Transverse colon (tissue), 4 donors: ENCODE measurements at places on chromosomes 4 and X. TPM values are rescaled to one million over a fixed set of nuclear protein-coding genes. Genes with fewer than 3 reads are reported as not detected.
A peak's percentile ranks its signal among the peaks of the same experiment; 100 is the strongest.

- no peak for DNase-seq
Measured at GRCh38 chrX:53184836-53185235, 40.2 kb downstream of the KDM5C start.

GRCh38 chr4:33724685-33725084 is 2519.6 kb downstream of the ARAP2 start:
- no peak for DNase-seq

GRCh38 chr4:152352622-152353116 is 183.2 kb downstream of the FBXW7 start:
- DNase-seq = peak; percentile 19

RXFP1 gene
- total RNA-seq = not detected

SATL1 gene
- total RNA-seq = not detected

DNA sequence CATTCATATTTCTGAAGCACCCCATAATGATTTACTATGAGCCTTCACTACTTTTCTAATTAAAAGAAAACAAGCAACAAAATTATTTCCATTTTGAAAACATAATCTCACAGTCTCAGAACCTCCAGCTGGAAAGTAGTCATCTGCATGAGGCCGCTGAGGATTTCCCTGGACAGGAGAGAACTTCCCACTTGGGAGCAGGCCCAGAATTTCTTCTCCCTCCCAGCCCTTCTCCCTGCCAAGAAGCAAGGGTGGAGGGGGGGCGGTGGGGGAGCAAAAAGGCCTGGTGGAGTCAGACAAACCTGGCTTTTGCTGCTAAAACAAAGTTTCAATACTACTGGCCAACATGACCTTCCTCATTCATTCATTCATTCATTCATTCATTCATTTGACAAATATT is 167.3 kb downstream of the PJA1 start:
- DNase-seq = peak; percentile 31

DNA sequence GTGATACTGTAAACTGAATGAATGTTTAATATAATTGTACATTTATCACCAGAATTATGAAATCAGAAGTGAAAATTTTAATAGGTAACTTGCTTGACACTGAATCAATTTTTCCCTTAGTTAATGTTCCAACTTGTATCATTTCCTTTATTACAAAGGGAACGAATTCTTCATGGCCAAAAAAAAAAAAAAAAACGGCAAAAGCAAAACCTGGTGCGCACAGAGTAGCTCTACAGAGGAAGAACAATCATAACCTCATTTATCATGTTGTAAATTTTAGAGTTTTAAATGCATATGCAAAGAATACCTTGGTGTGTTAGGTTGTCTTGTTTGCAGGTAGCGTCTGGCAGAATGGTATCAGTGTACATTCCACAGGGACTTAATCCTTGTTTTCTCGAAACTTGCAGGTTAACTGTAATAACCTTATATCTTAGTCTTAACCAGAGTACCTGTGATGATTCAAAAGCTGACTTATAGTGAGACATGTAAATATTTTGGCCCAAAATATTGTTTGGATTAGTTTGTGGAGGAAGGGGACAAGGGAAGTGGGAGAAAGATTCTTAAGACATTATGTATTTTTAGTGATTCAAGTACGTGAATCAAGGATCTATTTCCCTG is 70.0 kb downstream of the NPNT start:
- no peak for DNase-seq

GPR143 gene
- total RNA-seq = not detected

DNA sequence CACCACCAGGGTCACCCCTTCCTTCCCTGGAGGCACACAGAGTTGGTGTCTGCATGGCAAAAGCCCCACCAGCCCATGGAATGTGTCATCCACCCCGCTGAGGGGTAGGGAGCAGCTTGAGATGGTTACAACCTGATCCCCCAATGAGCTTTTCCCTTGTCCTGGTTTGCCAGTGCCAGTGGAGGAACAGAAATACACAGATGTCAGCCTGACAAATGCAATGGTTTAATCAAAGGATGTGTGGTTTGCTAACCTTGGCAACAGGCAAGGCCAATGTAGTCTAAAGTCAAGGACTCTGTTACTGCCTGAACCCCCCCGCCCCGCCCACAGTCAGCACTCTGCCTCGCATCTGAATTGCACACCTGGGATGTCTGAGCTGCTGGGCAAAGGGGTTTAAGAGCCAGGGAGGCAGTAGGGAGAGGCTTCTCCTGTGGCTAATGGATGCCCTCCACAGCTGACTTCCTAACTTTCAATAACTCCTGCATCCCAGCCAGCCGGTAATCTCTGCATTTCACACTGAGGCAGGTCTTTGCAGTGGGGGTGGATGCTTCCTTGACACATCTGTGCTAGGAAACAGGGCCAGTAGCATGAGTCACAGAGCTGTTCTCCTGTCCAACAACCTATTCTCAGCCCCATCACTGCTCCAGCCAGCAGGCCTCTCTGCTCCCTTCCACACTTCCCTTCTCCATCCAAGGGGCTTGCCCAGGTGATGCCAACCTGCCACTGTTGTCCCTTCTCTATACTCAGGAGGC is 137.5 kb downstream of the AMMECR1 start:
- no peak for DNase-seq

ARHGAP36 gene
- total RNA-seq = not detected

NLGN3 gene
- total RNA-seq = 0.40 TPM

DNA sequence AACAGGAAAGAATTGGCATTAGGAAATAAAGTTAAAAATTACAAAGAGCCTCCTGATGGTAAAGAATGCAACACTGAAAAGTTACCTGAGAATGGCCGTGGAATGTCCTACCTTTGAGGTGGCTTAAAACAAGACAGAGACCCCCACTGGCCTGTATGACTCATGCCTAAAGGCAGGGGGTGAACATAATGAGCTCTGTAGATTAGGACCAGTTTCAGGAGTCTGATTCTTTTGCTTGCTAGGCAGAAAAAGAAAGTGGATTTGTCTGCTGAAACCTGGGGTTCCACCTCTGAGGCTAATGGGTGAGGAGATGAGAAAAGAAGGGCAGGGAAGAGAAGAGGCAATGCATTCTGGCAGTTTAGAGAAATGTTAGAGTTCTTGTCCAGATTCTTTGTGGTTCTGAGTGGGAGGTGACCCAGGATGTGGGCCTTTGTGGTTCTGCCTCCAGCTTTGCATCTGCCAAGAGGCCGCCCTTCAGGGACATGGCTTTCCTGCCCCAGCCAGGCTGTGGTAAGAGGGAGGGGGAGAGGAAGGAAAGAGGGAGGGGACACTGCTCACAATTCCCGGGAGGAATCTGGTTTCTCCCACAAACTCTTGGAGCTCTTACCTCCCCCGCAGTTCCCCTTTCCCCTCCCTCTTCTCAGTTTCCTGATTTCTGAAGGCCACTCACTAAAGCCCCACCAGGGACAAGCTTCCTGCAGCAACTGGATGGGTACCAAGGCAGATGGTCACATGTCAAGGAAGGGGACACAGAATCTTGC is 109.6 kb downstream of the EFNB1 start:
- peak; percentile 4 for DNase-seq

PWWP3B gene
- 0.16 TPM for total RNA-seq

FANCB gene
- total RNA-seq = not detected

DNA sequence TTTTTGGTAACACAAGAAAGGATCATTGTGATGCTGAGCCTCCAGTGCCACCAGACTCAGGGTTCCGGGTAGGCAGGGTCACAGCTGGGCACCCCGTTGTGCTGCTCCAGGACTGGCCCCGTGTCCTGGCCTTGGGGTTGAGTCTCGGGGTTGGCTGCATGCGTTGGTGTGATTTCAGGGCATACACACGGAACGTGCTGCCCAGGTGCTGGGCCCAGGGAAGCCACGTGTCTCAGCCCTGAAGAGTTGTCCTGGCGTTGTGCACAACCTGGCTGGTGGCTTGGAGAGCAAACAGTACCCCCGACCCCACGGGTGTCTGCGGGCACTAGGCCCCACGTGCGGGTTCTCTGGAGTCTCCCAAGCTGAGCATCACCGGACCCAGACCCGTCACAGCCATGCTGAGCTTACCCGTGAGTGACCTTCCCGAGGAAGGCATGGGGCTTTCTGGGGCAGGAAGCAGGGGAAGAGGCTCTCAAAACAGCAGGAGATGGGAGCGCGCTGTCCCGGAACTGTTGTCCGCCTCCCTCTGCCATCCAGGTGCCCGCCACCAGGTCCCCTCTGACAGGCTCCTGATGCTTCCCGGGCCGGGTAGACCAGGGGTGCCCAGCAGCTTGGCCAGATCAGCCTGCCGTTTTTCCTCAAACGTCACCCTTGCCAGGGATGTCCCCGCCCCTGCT is 66.1 kb upstream of the ENPP6 start:
- peak; percentile 27 for DNase-seq

TEX13B gene
- not detected for total RNA-seq

CITED1 gene
- not detected for total RNA-seq

MAGEB2 gene
- not detected for total RNA-seq

UCP1 gene
- total RNA-seq = not detected

- DNase-seq = no peak
Measured at GRCh38 chr4:177957596-177958360, 515.5 kb upstream of the AGA start.

GRCh38 chrX:19673375-19674040 is 158.2 kb upstream of the MAP3K15 start:
- peak; percentile 35 for DNase-seq

- DNase-seq = no peak
Measured at GRCh38 chrX:136731207-136731782, 49.4 kb downstream of the ARHGEF6 start.

GRCh38 chr4:53196882-53197771 is 168.7 kb downstream of the SCFD2 start:
- no peak for DNase-seq

TXK gene
- total RNA-seq = 6.4 TPM

- DNase-seq = no peak
Measured at GRCh38 chr4:85722807-85723206, 247.9 kb downstream of the ARHGAP24 start.

DNA sequence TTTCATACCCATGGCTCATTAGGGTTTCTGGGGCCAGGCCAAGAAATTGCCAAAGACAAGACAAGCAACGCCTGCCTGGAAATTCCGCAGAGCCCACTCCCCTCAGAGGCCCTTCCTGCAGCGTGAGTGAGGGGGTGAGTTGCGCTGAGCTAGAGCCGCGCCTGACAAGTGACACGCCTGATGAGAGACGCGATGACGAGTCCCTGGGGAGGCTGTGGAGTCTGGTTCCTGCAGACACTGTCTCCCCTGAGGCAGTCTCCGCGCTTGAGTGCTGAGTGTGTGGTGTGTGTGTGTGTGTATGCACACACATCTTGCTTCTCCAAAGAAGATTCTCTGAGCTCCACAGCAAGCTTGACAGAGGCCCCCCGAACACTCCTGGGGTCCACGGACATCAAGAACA is 269.8 kb downstream of the BCOR start:
- DNase-seq = no peak
